ENCODE measurements at places on chromosomes 12 and 14.

DNA sequence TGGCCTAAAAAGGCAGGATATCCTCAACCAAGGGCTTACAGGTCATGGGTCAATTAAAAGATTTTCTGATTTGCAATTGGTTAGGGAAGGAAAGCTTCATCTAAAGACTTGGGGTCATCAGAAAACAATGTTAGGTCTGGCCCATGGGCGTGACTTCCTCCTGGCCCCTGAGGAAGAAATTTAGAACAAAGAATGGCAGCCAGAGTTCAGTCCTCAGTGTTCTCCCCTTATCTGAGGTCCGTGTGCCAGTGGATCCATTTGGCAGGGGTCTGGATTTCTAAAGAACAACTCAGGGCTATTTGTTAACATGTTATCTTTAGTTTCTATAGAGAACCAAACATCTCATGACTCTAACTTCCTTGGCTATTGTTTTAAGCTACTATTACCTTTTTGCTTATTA, 27.8 kb upstream of the NFYB start:
- DNase-seq = no peak

- DNase-seq = no peak
These were observed 29.3 kb downstream of the CD9 start for GRCh38 chr12:6229224-6230218.

DNA sequence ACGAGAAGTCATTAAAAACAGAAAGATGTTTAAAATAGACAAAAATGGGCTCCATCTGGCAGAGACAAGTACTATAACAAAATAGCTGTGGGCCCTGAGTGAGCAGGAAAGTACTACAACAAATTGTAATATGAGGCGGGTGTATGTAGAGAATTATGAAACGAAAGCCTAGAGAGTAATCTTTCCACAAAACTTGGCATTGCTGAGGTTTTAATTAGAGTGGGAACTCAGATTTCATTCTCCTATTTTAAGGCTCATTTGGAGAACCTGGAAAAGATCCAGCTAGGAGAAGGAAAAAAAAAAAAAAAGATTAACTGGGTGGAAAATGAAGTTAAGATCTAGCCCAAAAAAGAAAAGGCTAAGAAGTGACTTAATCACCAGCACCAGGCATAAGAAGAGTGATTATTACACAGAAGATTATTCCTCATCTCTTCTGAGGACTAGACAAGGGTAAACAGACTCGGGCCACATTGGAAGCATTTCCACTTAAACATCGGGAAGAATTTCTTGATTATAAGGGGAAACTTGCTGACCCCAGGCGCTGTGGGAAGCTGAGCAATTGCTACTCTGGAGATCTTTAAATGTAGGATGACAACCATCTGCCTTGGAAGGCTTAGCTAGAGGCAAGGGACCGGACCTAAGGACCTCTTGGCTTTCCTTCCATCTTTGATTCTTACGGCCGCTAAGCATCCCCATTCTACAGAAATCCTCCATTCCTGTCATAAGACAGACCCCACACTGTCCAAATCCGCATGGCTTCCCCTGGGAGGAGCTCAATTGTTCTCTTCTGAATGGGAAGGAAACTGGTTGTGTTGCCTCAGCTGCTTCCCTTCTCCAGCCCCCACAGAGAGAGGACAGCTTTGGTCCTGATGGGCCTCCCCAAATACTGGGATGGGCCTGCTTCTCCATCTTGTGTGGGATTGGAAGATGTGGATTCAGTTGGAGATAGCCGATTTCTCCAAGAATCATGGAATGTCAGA, 40.6 kb downstream of the IGF1 start:
- DNase-seq = no peak

DNA sequence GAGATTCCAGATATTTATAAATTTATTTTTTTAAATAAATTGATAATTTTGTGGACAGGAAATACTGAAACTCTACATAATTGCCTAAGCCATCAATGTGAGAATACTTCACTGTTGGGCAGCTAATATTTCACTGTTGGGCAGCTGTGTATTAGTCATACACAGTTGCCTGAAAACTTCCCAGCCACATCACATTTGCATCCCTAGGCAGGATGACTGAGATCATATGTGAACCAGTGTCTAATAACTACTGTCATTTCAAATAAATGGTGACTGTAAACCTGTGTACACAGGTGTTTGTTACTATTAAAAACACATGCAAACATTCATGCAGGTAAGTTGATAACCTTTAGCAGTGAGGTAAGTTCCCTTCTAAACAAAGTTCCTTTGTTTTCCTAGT, 43.9 kb downstream of the TMTC3 start:
- no peak for DNase-seq

GRCh38 chr12:124317400-124317799, 22.5 kb downstream of the RFLNA start:
- DNase-seq = no peak

DNA sequence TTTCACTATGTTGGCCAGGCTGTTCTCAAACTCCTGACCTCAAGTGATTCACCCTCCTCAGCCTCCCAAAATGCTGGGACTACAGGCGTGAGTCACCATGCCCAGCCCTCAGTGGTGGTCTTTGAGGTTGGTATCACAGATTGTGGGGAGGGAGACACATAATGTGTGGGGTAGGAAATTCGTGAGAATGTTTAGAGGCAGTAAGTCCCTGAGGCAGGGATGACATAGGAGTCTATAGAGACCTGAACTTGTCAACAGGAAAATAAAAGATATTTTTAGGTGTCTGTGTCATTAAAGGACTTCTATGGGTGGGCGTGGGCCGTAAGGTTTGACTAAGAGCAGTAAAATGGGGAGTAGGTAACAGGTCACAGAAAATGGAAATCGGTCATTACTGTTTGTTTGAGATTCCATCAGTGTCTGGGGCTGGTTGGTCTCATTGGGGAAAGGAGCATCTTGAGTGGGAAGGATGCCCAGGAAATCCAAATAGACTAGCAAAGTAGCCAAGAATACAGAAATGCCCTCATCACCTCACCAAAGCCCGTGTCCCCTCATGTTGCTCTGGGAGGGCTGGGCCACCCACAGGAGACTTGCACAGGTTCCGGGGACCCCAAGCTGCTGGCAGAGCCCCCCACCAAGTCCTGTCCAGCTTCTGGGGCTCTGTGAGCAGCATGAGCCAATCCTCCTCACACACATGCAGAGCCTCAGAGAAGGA, 63.6 kb upstream of the BCL2L14 start:
- DNase-seq = no peak

DNA sequence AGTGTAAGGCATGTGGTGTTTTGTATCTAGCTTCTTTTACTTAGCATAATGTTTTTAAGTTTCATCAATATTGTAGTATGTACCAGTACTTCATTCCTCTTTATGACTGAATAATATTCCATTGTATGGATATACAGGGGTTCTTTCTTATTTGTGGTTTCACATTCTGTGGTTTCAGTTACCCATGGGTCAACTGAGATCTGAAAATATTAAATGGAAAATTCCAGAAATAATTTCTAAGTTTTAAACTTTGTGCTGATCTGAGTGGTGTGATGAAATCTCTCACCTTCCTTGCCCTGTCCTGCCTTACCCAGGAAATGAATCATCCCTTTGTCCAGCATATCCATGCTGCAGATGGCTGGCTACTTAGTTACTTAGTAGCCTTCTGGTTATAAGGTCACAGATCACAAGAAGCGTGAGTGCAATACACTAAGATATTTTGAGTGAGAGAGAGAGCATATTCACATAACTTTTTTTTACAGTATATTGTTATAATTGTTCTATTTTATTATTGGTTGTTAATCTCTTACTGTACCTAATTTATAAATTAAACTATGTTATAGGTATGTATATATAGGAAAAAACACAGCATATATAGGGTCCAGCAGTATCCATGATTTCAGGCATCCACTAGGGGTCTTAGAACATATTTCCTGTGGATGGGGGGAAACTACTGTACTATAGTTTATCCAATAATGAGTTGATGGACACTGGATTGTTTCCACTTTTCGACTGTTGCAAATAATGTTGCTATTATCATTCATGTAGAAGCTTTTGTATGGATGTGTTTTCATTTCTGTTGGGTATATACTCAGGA, 59.6 kb upstream of the LRTM2 start:
- no peak for DNase-seq

DNA sequence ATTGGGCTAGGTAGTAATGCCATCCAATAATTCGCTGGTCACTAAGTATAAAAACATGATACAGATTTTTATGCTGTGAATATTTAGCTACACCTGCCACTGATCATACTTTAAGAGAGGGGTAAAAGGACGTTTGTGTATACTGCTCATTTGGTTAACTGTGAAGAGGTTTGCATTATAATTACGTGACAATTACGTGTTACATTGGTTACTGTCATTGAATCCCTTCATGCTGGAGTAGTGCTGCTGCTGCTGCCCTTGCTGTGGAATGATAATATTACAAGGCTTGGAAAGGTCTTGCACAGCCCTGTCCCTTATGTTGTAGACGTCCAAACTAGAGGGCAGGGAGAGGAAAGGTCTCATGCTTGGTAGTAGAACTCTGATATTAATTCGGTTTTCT, 312.2 kb upstream of the ATP2B1 start:
- DNase-seq = no peak

DNA sequence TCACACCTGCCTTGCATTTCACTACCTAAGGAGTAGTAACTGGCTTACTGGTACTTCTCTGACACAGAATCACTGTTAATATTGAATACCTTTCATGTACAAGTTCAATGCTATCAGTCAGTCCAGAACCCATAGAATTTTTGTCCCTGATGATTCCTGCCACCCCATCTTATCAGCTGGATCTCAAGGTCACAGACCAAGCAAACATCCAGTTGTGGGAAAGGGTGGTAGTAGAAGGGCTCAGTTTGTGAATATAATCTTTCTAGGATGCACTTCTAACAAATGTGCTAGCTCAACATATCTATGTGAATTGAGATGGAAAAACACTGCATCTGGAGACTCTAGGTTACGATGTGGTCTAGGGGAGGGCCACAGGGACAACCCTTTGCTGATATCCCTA, 14.1 kb downstream of the PPP1CC start:
- no peak for DNase-seq

- DNase-seq = no peak
These were observed 127.2 kb upstream of the LHX5 start for GRCh38 chr12:113598815-113599406.

DNA sequence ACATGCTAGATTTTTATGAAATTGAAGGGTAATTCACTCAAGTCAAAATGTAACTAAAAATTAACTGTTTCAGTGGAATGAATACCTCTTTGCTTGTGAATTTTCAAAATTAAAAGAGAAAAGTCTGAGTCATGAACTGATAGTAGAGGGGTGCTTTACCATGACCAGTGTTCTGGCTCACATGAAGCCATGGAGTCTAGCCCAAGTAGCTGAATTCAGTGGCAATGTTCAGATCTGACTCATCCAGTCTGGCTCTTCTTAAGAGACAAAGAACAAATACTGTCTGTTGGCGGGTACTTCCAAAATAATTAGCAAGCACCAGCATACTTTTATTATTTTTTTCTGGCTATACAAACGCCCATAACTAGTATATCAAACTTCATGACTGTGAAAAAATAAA, 366.3 kb upstream of the GARIN6 start:
- DNase-seq = no peak

DNA sequence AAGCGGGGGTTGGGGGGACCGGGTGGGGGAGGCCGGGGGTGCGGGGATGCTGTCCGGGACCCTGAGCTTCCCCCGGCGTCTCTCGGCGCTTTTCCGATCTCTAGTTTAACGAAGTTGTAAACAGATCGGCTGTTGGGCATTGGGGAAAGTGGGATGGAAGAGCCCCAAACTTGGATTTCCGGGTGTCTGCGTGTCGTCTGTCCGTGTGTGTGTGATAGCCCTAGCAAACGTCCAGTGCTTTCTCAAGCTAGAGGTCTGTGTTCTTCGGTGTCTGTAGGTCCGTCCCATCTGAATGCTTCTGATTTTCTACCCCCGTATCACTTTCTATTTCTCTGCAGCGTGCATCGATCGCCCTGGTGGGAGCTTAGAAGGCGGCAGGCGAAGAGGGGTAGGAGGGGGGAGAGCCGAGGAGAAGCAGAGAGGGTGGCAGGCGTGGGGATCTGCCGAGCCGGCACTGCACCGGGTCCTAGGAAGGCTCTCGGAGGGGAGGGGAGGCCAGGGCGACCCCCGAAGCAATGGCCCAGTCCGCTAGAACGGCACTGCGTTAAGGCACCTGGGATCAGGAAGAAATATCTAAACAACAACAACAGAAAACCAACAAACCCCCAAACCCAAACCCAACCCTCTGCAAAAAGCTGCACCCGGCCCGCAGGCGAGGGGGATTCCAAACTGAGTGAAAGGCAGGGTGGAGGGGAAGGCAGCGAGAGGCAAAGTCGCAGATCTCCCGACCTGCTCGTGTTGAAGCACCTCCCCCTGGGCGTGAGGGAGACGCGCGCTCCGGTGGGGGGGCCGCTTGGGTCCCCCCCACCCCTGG, 1.0 kb downstream of the KCNA1 start:
- no peak for DNase-seq
